ENCODE measurements at places on chromosomes 7 and 10. TPM values are rescaled to one million over a fixed set of nuclear protein-coding genes. Genes with fewer than 3 reads are reported as not detected.

The CLRN3 gene
- polyA plus RNA-seq = not detected

The CTAGE4 gene
- 0.29 TPM for polyA plus RNA-seq

- H3K4me3 ChIP-seq = peak within 1 kb of the TSS; percentile 73
- peaks cover 8% of the 10 kb centered on the region for H3K4me1 ChIP-seq
- H3K36me3 ChIP-seq = no peaks in the 10 kb centered on the region
- peak within 1 kb of the TSS; percentile 58 for H3K27ac ChIP-seq
- no peak for DNase-seq
Measured at GRCh38 chr7:1458683-1459511, at the start of gene MICALL2. TSS of gene MICALL2 (minus strand) at chr7:1459470. CDS start at chr7:1459326, 144 bp downstream.

GRCh38 chr7:9945857-9946256 lies 1027.8 kb upstream of the PHF14 start:
- no peak overlapping the region for H3K4me3 ChIP-seq
- H3K27ac ChIP-seq = no peak overlapping the region
- no peak for DNase-seq
- H3K27me3 ChIP-seq = no peaks in the 10 kb centered on the region
- H3K36me3 ChIP-seq = no peaks in the 10 kb centered on the region

DNA sequence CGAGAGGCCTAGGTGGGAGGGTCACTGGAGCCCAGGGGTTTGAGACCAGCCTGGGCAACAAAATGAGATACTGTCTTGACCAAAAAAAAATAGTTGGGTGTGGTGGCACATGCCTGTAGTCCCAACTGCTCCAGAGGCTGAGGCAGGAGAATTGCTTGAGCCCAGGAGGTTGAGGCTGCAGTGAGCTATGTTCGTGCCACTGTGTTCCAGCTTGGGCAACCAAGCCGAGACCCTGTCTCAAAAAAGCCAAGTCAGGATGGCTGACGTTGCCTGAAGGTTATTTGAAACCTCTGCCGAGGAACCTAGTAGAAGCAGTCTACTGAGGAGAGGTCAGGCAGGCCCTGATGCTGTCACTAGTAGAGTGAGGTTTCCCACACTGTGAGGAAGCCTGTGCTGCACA lies 22.8 kb downstream of the DNAJB6 start:
- H3K4me1 ChIP-seq = peaks cover 12% of the 10 kb centered on the region
- no peak overlapping the region for H3K4me3 ChIP-seq
- no peaks in the 10 kb centered on the region for H3K27me3 ChIP-seq
- peaks cover 22% of the 10 kb centered on the region for H3K36me3 ChIP-seq

DNA sequence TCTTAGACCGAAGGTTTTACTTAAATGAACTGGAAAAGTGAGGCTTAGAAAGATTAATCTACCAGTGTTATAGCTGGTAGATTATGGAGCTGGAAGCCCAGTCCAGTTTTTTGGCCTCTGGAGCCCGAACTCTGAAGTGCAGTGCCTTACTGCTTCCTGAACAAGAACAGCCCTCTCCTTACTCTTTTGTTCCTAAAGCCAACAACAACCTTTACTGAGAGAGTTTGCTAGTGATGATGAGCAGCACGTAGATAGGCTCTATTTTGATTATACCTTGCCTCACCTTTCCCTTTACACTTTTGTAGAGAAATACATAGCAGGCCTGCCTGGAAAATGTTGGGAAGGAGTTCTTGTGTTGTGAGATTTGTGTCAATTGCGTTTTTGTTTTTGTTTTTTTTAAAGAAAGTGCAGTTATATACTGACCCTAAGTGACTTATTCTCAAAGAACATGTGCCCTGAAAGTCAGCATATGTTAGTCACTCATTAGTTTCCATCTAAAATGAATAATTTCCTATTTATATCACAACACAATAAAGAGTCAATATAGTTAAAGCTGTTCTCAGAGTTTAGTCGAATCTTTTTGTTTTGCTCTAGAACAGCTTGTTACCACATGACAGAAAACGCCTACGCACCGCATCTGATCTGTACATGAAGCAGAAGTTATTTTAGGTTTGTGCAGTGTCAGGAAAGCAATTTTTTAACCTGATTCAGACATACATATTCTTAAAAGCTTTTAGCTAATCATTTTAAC lies 33.0 kb downstream of the PLEKHA1 start:
- H3K27ac ChIP-seq = peak overlapping the region; percentile 54
- no peaks in the 10 kb centered on the region for H3K4me1 ChIP-seq
- peak; percentile 65 for DNase-seq
- H3K36me3 ChIP-seq = no peaks in the 10 kb centered on the region
- no peaks in the 10 kb centered on the region for H3K27me3 ChIP-seq

GRCh38 chr7:3187444-3188040 lies 113.5 kb upstream of the SDK1 start:
- no peak for DNase-seq
- no peak overlapping the region for H3K27ac ChIP-seq
- H3K4me3 ChIP-seq = no peak overlapping the region

- no peak for DNase-seq
- no peaks in the 10 kb centered on the region for H3K4me1 ChIP-seq
- no peak overlapping the region for H3K4me3 ChIP-seq
- H3K27me3 ChIP-seq = no peaks in the 10 kb centered on the region
- no peaks in the 10 kb centered on the region for H3K36me3 ChIP-seq
Measured at GRCh38 chr7:18505870-18506460, 10.4 kb downstream of the HDAC9 start.

- no peak for DNase-seq
- no peaks in the 10 kb centered on the region for H3K36me3 ChIP-seq
- no peak overlapping the region for H3K27ac ChIP-seq
- no peaks in the 10 kb centered on the region for H3K27me3 ChIP-seq
- H3K4me1 ChIP-seq = peaks cover 18% of the 10 kb centered on the region
- no peak overlapping the region for H3K4me3 ChIP-seq
Measured at GRCh38 chr7:132443761-132444520, 132.3 kb downstream of the PLXNA4 start.

DNA sequence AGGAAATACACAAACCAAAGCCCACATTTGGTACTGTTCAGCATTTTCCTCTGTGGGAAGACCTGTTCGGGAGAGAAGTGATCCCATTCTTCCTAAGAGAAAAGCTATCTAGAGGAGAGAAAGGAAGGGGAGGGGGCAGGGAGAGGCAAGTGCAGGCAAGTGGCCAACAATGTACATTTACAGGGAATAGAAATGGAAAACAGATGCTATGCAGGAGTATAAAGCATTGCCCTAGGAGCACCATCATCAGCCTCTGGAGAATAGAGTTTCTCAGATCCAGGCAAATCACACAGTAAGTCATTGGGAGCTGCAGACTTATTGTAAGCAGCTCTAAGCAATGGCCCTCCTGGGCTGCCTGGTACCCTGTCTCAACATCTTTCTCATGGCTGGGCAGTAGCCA lies 424.4 kb upstream of the AUTS2 start:
- no peak overlapping the region for H3K27ac ChIP-seq
- no peak for DNase-seq
- no peaks in the 10 kb centered on the region for H3K36me3 ChIP-seq
- H3K4me1 ChIP-seq = no peaks in the 10 kb centered on the region
- H3K4me3 ChIP-seq = no peak overlapping the region

DNA sequence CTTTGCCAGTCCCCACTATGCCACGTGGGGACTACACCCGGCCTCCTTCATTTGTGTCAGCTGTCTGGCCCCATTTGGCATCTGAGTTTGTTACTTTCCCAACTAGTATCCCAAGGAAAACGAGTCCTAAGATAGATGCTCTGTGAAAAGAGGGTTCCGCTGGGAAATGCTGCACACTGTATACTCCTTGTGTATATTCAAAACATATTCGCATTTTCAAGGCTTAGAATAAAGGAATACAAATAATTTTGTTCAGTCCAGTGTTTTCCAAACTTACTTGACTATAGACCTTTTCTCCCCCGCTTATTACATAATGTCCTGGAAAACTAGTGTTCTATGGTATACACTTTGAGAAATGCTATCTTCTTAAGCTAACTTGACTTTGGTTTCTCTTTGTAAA lies 167.8 kb upstream of the IMMP2L start:
- H3K4me3 ChIP-seq = no peak overlapping the region
- no peaks in the 10 kb centered on the region for H3K27me3 ChIP-seq
- H3K27ac ChIP-seq = no peak overlapping the region
- no peaks in the 10 kb centered on the region for H3K36me3 ChIP-seq
- no peak for DNase-seq

DNA sequence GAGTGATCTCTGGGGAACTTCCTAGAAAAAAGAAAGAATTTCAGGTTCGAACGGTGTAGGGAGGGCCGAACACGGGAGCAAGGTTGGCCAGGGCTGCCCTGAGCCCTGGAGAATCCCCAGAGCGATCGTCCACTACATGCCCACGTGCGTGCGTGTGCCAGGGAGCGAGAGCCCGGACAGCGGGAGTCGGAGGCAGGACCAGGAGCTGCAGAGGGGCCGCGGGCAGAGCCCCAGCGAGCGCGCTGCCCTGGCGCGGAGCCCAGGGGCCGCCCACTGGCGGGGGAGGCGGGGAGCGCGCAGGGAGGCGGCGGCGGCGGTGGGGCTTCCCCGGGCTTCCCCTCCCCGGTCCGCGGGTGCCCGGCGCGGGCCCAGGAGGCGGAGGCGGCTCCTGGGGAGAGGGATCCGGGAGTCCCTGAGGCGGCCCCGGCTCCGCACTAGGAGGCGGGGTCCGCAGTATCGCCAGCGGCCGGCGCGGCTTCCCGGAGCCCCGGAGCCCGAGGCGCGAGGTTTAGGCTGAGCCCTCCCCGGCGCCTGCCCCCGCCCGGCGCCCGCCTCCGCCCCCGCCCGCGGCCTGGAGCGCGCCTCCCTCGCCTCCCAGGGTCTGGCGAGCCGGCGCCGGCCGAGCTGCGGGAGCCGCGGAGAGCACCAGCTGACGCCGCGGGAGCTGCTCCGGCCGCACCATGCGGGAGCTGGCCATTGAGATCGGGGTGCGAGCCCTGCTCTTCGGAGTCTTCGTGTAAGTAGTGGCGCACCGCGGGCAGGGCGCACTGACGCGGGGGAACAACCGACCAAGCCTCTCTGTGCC lies at the start of gene PLPP4:
TSS of gene PLPP4 (plus strand) at position 602 of the 805 bp plus-strand sequence. CDS start at position 681, 79 bp downstream.
- no peak for DNase-seq
- no peak within 1 kb of the TSS for H3K4me3 ChIP-seq
- H3K27me3 ChIP-seq = no peaks in the 10 kb centered on the region
- no peaks in the 10 kb centered on the region for H3K4me1 ChIP-seq
- no peak within 1 kb of the TSS for H3K27ac ChIP-seq

DNA sequence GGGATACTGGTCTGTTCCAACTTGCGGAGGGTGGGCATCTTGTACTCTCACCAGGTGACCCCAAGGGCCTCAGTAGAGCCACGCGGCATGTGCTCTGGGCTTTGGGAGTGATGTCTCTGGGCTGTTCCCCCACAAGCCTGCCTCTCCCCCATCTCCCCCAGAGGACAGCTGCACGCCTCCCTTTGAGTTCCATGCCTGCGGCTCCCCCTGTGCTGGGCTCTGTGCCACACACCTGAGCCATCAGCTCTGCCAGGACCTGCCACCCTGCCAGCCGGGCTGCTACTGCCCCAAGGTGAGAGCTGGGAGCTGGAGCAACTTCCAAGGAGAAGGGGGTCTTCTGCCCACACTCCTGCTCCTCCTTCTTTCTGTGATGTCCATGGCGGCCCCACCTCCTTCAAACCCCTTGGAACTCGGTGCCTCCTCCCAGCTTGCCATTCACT lies 15.0 kb upstream of the ZNF862 start:
- H3K36me3 ChIP-seq = no peaks in the 10 kb centered on the region
- H3K27ac ChIP-seq = no peak overlapping the region
- H3K4me3 ChIP-seq = no peak overlapping the region
- no peaks in the 10 kb centered on the region for H3K4me1 ChIP-seq
- no peak for DNase-seq
- H3K27me3 ChIP-seq = no peaks in the 10 kb centered on the region

DNA sequence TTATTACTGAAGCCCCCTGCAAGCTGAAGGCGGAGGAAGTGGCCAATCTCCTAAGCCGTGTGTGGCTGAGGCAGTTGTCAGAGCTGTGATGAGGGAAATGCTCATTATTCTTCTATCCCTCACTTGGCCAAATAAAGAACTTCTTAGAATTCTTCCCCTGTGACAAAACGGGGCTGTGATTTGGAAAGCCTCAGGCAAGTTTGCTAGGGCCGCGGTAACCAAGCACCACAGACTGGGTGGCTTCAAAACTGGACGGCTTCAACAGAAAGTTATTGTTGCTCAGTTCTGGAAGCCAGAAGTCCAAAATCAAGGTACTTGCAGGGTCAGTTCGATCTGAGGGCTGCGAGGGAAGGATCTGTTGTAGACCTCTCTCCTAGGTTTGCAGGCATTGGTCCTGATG lies 72.3 kb upstream of the STEAP1B start:
- no peaks in the 10 kb centered on the region for H3K4me1 ChIP-seq
- DNase-seq = no peak
- no peaks in the 10 kb centered on the region for H3K36me3 ChIP-seq
- H3K4me3 ChIP-seq = no peak overlapping the region
- no peak overlapping the region for H3K27ac ChIP-seq
- H3K27me3 ChIP-seq = no peaks in the 10 kb centered on the region

DNA sequence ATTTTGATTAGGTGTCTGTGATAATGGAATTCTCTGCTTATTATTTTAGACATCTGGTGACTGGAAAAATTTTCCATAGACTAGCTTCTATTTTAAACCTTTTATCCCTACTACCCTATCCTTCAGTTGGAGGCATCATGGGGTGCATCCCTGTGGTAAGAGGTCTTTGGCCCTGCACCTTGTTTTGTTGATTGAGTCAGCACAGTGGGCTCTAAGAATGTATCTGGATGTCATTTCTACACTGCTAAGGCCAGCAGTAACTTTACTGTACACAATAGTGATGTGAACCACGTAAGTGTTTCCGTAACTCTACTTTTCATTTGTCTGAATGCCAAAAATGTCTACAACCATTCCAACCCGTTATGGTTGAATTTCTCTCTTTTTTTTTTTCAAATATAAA lies 75.6 kb downstream of the ADAM22 start:
- no peak for DNase-seq
- H3K36me3 ChIP-seq = no peaks in the 10 kb centered on the region
- H3K4me3 ChIP-seq = no peak overlapping the region

- H3K27ac ChIP-seq = no peak overlapping the region
- DNase-seq = no peak
- no peaks in the 10 kb centered on the region for H3K36me3 ChIP-seq
- H3K4me1 ChIP-seq = peaks cover 13% of the 10 kb centered on the region
- no peaks in the 10 kb centered on the region for H3K27me3 ChIP-seq
Measured at GRCh38 chr7:23293500-23294073, 5.6 kb upstream of the MALSU1 start.

GRCh38 chr7:118517275-118517674 lies 292.8 kb downstream of the ANKRD7 start:
- no peaks in the 10 kb centered on the region for H3K27me3 ChIP-seq
- H3K4me3 ChIP-seq = no peak overlapping the region
- H3K27ac ChIP-seq = no peak overlapping the region
- no peaks in the 10 kb centered on the region for H3K4me1 ChIP-seq
- no peak for DNase-seq

DNA sequence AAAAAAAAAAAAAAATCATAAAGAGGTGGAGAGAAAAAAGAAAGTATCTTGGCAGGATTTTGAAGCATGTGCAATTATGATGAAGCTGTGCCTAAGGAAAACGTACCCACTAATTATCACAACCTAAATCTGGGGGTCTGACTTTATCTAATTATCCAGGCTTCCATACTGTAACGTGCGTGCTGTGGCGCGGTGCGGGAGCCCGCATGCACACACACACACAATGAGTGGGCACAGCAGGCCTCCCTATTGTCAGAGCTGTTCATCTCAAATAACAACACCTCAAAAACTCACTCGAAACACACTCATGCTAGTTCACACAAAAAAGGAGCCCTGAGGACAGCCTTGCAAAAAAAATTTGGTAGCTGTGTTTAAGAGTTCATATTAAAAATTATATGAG lies 31.9 kb downstream of the BEND7 start:
- no peak overlapping the region for H3K4me3 ChIP-seq
- DNase-seq = no peak
- H3K36me3 ChIP-seq = no peaks in the 10 kb centered on the region
- no peaks in the 10 kb centered on the region for H3K27me3 ChIP-seq
- no peaks in the 10 kb centered on the region for H3K4me1 ChIP-seq
